AG08395 (cell line): ENCODE measurements at places on chromosomes 11 and 22.

DNA sequence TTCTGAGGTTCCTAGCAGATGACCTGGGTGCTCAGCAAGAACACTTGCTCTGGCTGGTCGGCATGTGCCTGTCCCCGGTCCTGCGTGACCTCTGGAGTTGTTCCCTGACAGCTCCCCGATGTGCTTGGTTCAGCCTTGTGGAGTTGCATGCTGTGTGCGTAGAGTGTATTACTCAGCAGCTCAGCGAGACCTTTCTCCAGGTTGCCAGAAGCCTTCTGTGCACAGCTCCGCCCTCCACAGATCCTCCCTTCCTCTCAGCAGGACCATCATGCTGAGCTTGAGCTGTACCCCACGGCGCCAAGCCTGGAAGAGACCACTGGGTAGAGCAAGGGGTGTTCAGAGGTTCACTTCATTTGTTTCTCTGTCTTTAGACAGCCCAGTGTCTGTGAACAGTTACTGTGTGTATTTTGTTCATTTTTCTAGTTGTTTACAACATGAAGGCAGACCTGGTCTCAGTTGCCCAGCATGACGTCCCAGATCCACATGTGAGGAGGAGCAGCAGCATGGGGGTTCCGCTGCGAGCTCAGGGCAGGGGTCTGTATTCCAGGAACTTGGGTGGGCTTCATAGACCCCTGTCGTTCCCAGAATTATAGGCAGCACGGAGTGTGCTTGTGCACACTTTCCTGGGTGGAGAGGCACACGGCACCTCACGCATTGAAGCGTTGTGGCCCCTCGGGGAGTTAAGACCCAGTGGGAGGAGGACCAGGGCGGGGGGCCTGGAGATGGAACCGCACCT lies 148.6 kb downstream of the IGLL1 start:
- DNase-seq, result no peak

- no peak for DNase-seq
Observed at GRCh38 chr11:77042111-77042726, 8.0 kb downstream of the B3GNT6 start.

DNA sequence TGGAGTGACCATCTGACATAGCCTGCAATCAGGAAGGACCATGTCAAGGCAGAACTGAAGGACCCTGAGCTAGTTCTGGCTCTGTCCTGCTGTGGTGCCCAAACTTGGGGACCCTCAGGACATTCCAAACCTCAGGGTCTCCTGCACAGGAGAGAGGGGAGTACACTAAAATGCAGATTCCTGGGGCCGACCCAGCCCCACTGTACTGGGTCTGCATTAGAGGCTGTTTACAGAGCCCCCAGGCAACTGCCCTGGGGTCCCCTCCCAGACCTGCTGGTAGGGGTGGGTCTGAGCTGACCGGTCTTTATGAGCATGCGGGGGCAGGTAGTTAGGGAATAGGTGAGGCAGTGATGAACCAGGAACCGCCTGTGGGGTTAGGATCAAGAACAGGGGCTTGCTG lies 6.8 kb downstream of the TRPM5 start:
- DNase-seq, result no peak

- no peak for DNase-seq
Observed at GRCh38 chr11:80621871-80622270, 1181.0 kb upstream of the TENM4 start.

DNA sequence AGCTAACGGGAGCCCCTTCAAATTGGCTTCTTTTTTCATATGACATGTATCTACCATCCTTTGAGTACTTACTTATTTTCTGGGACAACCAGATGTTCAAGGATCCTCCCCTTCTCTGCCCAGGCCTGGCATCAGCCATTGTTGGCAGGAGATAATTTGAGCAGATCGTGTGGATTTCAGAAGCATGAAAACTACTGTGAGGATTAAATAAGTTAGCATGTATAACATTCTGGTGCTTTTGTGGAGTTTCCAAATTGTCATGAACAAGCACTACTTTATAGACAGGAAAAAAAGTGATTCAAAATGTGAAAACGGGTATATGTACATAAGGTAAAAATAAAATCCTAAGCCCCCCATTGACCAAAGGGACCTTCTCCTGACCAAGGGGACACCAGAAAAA lies 2.1 kb upstream of the NADSYN1 start:
- DNase-seq, result no peak

GRCh38 chr11:69969890-69970784 lies 108.0 kb upstream of the ANO1 start:
- no peak for DNase-seq

DNA sequence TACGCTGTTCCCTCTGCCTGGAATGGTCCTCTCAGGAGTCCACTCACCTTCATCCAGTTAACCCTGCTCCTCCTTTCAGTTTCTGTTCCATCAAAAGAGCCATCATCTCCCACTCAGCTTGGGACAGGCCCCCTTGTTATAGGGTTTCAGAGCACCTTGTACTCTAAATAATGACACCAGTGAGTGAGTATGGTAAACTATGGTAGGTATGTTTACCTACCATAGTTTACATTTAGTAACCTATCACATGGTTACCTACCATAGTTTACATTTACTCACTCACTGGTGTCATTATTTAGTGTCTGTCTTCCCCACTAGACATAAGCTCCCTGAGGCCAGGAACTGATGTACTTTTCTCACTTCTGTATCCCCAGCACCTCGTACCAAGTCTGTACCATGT lies 130.2 kb upstream of the SESN3 start:
- DNase-seq, result no peak

GRCh38 chr11:85776951-85777602 lies 33.9 kb downstream of the SYTL2 start:
- no peak for DNase-seq

- DNase-seq, result no peak
Observed at GRCh38 chr11:44595964-44596381, 30.5 kb downstream of the CD82 start.

DNA sequence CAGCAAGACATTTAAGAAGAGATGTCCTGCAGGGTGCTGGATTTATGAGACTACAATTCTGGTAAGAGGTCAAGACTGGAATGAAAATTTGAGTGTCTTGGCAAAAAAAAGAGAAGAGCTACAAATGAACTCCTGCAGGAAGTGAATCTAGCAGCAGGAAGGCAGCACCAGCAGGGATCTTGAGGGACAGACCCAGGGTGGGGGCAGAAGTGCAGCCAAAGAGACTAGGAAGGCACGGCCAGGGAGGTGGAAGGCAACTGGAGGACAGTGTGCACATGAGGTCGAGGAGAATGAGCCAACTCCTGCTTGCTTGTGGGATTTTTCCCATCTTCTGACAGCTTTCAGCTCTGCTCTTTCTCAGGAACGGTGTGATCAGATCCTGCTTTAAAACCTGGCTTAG lies 263.2 kb downstream of the BUD13 start:
- DNase-seq, result no peak

GRCh38 chr22:27459999-27460398 lies 341.6 kb downstream of the MN1 start:
- no peak for DNase-seq

DNA sequence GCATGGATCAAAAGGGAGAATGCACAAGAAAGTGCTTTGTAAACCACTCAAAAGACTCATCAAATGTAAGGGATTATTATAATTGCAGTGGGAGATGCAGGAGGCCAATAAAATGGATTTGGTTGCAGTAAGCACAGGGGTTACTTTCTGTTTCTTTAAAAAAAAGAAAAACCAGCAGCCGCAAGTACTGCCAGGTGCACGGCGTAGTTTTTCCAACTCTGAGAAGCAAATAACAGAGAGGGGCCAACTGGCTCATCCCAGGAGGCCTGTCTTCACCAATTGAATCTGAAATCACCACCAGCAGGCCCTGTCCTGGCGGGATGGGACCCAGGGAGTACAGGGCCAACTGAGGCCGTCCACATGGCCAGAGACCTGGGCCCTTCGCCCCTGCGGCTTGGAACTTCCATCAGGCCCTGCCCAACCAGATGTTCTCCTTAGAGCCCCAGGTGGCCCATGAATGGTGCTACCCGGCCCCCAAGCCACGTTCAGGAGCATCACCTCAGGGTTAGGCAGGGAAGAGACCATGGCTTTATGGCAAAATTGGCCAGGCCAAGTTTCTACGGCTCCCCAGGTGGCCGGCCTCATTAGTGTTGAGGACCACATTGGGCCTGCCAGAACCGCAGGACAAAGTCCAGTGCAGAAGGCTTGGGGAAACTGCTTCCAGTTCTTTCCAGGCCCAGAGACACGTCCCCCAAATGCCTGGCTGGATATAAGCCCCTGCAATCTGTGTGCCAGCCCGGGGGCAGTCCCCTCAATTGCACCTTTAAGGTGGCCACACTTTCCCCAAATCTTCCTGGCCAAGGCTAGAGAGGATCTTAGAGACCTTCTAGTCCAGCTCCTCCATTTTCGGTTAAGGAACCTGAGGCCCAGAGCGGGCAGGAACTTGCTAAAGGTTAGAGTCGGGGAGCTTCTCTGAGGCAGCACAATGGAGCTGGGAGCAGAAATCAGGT lies 61.7 kb downstream of the CHRDL2 start:
- no peak for DNase-seq

GRCh38 chr22:42385696-42386095 lies 46.5 kb downstream of the NFAM1 start:
- no peak for DNase-seq

GRCh38 chr11:12871788-12872321 lies 137.3 kb upstream of the RASSF10 start:
- no peak for DNase-seq

GRCh38 chr22:36104435-36104834 lies 56.1 kb downstream of the APOL3 start:
- no peak for DNase-seq

GRCh38 chr11:95076416-95076815 lies 9.7 kb downstream of the SRSF8 start:
- DNase-seq, result no peak

DNA sequence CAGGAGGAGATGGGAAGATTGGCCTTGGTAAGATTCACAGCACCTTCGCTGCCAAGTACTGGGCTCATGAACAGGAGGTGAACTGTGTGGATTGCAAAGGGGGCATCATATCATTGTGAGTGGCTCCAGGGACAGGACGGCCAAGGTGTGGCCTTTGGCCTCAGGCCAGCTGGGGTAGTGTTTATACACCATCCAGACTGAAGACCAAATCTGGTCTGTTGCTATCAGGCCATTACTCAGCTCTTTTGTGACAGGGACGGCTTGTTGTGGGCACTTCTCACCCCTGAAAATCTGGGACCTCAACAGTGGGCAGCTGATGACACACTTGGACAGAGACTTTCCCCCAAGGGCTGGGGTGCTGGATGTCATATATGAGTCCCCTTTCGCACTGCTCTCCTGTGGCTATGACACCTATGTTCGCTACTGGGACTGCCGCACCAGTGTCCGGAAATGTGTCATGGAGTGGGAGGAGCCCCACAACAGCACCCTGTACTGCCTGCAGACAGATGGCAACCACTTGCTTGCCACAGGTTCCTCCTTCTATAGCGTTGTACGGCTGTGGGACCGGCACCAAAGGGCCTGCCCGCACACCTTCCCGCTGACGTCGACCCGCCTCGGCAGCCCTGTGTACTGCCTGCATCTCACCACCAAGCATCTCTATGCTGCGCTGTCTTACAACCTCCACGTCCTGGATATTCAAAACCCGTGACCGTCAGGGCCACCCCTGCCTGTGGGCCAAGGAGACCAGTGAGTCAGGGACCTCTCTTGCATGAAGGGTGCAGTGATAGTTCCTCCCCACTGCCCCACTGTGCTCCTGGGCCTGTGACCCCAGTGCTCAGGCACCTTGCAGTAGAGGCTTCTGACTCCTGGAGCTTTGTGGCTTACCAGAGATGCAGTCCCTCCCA lies 83.6 kb downstream of the BCR start:
- DNase-seq, result no peak

DNA sequence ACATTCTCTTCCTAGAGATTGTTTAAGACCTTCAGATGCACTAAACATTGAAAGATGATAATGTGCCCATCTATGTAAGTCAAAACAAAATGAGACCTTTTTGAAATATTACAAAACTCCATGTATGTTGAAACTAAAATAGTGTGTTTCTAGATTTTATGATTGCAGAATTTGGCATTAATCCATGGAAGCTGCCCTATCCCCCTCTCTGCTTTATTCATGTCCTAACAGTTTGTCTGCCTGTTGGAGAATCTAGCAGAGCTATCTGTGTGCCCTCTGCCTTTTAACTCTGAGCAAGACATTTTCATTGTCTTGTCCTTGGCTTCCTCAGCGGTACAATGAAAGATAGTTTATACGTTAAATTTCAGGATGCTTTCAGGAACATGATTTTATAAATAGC lies 105.5 kb downstream of the FAT3 start:
- no peak for DNase-seq

DNA sequence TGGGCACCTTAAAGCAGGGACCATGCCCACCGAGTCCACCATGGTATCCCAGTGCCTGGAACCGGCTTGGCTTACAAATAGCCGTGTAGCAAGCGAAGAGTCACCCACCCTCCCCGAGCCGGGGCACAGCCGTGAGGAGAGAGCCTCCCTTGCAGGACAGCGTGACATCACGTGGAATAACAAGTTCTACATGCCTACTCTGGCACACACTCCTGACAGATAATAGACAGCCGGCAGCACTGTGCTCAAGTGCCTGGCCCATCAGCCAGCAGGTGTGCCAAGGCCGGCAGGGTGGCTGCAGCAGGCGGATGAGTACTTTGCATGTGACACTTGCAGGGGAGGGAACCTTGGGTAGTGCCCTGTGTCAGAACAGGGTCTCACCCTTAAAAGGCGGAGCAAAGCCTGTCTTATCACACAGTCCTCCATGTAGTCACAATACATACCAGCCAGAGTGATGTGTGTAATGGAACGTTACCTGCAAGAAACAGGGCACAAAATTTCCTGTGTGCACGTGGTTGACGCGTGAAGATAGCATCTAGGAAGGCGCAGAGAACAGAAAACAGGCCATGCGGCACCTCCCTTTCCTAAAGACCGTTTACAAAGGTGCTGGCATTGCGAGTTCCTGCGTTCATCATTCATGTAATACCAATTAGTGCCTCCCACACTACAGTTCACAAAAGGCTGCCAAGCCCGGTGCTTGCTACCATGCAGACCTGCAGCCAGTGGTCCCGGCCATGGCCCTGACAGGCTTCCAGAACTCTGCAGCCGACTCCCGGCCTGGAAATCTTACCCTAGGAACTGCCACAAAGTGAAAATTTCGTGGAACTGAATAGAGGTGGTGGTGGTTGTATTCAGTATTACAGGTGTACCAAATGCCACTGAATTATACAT lies 16.4 kb downstream of the TOM1 start:
- DNase-seq, result no peak

- no peak for DNase-seq
Observed at GRCh38 chr11:102791271-102792036, 6.5 kb downstream of the MMP1 start.

GRCh38 chr11:133893381-133893780 lies 48.1 kb upstream of the SPATA19 start:
- no peak for DNase-seq

DNA sequence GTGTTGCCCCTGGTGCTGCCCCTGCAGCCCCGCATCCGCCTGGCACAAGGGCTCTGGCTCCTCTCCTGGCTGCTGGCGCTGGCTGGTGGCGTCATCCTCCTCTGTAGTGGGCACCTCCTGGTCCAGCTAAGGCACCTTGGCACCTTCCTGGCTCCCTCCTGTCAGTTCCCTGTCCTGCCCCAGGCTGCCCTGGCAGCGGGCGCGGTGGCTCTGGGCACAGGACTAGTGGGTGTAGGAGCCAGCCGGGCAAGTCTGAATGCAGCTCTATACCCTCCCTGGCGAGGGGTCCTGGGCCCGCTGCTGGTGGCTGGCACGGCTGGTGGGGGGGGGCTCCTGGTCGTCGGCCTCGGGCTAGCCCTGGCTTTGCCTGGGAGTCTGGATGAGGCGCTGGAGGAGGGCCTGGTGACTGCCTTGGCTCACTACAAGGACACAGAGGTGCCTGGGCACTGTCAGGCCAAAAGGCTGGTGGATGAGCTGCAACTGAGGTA lies 278 bp downstream of the ROM1 start:
- no peak for DNase-seq
